ENCODE measurements at places on chromosomes 5 and 9. TPM values are rescaled to one million over a fixed set of nuclear protein-coding genes. Genes with fewer than 3 reads are reported as not detected.

Gene SNX2
- 263 TPM for polyA plus RNA-seq

Gene PURA
- 1.4 TPM for polyA plus RNA-seq

Gene ZNG1F
- 4.7 TPM for polyA plus RNA-seq

Gene SAXO1
- not detected for polyA plus RNA-seq

Gene PCDHA8
- not detected for polyA plus RNA-seq

Gene NLN
- 17.7 TPM for polyA plus RNA-seq

Gene PCDHB6
- polyA plus RNA-seq: not detected

Gene DPP7
- polyA plus RNA-seq: 378 TPM

Gene GARIN3
- not detected for polyA plus RNA-seq

Gene GRIA1
- polyA plus RNA-seq: not detected

Gene ST6GALNAC4
- 10.3 TPM for polyA plus RNA-seq

Gene OBP2B
- not detected for polyA plus RNA-seq

Gene NR6A1
- polyA plus RNA-seq: 0.28 TPM

Gene LHX3
- not detected for polyA plus RNA-seq

Gene ADAMTS13
- polyA plus RNA-seq: not detected

Gene DNAJB5
- polyA plus RNA-seq: 1.9 TPM

Gene MYOZ3
- not detected for polyA plus RNA-seq

Gene EFNA5
- polyA plus RNA-seq: not detected

Gene TAF11L2
- polyA plus RNA-seq: not detected

Gene PGGT1B
- 32.6 TPM for polyA plus RNA-seq

Gene CNTNAP3B
- polyA plus RNA-seq: not detected

Gene DPYSL3
- not detected for polyA plus RNA-seq

Gene CEP78
- polyA plus RNA-seq: 2.5 TPM

Gene PTGER4
- 119 TPM for polyA plus RNA-seq

Gene CFAP90
- not detected for polyA plus RNA-seq

Gene SPINK6
- polyA plus RNA-seq: not detected

Gene SLC25A48
- polyA plus RNA-seq: not detected

Gene SREK1
- 6.4 TPM for polyA plus RNA-seq

Gene SUSD1
- 29.1 TPM for polyA plus RNA-seq

Gene NUTM2G
- not detected for polyA plus RNA-seq

Gene CARTPT
- not detected for polyA plus RNA-seq

Gene LCN2
- not detected for polyA plus RNA-seq

Gene ALDOB
- not detected for polyA plus RNA-seq

Gene ARL14EPL
- polyA plus RNA-seq: not detected

Gene BTNL8
- 0.15 TPM for polyA plus RNA-seq

Gene RNF208
- polyA plus RNA-seq: 1.5 TPM

Gene TRMO
- polyA plus RNA-seq: 13.5 TPM

Gene SLC1A1
- polyA plus RNA-seq: not detected

Gene PCDH1
- not detected for polyA plus RNA-seq

Gene UBE2QL1
- not detected for polyA plus RNA-seq

Gene TMOD1
- not detected for polyA plus RNA-seq

Gene CA9
- polyA plus RNA-seq: not detected

Gene SDHA
- 91.5 TPM for polyA plus RNA-seq

Gene RNF14
- polyA plus RNA-seq: 5.7 TPM

Gene IL4
- polyA plus RNA-seq: not detected

Gene GLRA1
- polyA plus RNA-seq: not detected

Gene GM2A
- polyA plus RNA-seq: 57.9 TPM

Gene NME5
- polyA plus RNA-seq: not detected

Gene DDX4
- polyA plus RNA-seq: not detected

All from CD14-positive monocyte (primary cell).